ENCODE measurements at places on chromosomes 3 and 15.

GRCh38 chr3:45947361-45947760 lies 4.1 kb downstream of the CXCR6 start:
- DNase-seq, result no peak

- DNase-seq, result no peak
Measured at GRCh38 chr3:170863816-170864215, 6.2 kb downstream of the RPL22L1 start.

- no peak for DNase-seq
Measured at GRCh38 chr3:191397771-191398170, 63.2 kb upstream of the PYDC2 start.

GRCh38 chr3:143037867-143038266 lies 36.5 kb downstream of the U2SURP start:
- no peak for DNase-seq

GRCh38 chr3:141399200-141399599 lies 30.9 kb downstream of the ZBTB38 start:
- DNase-seq, result no peak

DNA sequence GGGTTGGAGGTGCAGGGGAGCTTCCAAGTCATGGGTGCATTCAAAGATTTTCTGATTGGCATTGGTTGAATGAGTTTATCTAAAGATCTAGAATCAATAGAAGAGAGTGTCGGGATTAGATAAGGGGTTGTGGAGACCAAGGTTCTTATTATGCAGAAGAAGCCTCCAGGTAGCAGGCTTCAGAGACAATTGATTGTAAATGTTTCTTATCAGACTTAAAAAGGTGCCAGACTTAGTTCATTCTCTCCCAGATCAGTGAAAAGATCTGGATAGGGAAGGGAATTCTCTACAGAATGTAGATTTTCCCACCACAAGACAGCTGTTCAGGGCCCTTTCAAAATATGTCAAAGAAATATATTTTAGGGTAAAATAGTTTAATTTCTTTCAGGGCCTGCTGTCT lies 129.5 kb downstream of the LIPC start:
- DNase-seq, result no peak
